T-helper 2 cell treated with Interferon-gamma antibody and Interleukin-4, amounts not matched to agents 100 ng/mL and 5 ng/mL, for 36 hours (primary cell): ENCODE measurements at places on chromosomes 1 and 21. TPM values are rescaled to one million over a fixed set of nuclear protein-coding genes. Genes with fewer than 3 reads are reported as not detected.

PTAFR gene
- 0.23 TPM in 2 replicates for total RNA-seq

PAPPA2 gene
- 0.07 TPM in 1 of 2 replicates, not detected in the other for total RNA-seq

TLR5 gene
- 0.61 and 0.86 TPM in 2 replicates for total RNA-seq

C1orf216 gene
- 15.8 and 16.5 TPM in 2 replicates for total RNA-seq

HES4 gene
- 0.18 TPM in 1 of 2 replicates, not detected in the other for total RNA-seq

SPRR2G gene
- not detected in 2 replicates for total RNA-seq

SASS6 gene
- total RNA-seq, result 14.5 and 14.6 TPM in 2 replicates

SPRR2E gene
- not detected in 2 replicates for total RNA-seq

RHD gene
- total RNA-seq, result not detected in 2 replicates

ZMYND12 gene
- total RNA-seq, result not detected in 2 replicates
